Activated CD4-positive, alpha-beta T cell treated with anti-CD3 and anti-CD28 coated beads, Interleukin-2, amount 10 ng/mL, durations not matched to agents 7 days and 5 days (primary cell): ENCODE measurements at places on chromosomes 3 and 15. TPM values are rescaled to one million over a fixed set of nuclear protein-coding genes. Genes with fewer than 3 reads are reported as not detected.

DNA sequence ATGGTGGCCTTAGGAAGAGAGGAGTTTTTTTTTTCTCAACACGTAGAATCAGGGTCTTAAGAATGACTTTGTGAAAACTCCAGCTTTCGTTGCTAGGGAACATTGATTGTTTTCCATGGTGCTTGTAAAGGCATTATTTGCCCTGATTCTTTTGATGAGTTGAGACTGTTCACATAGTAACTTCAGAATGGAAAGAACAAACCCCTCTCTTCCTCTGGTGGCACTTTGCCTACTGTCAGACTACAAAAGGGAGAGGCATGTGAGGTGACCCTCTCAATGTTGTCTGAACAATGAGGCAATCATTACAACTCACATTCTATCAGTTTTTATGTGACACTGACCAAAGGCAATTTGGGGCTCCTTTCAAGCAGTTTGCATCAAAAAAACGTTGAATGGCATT, 477.8 kb downstream of the FGF12 start:
- H3K4me3 ChIP-seq, result no peak overlapping the region
- no peaks in the 10 kb centered on the region for H3K36me3 ChIP-seq
- no peak overlapping the region for H3K27ac ChIP-seq
- H3K4me1 ChIP-seq, result no peaks in the 10 kb centered on the region

FANCD2OS gene
- not detected for total RNA-seq

GRCh38 chr3:78349571-78349970, 1309.7 kb downstream of the ROBO2 start:
- no peaks in the 10 kb centered on the region for H3K36me3 ChIP-seq
- DNase-seq, result no peak
- H3K27me3 ChIP-seq, result no peaks in the 10 kb centered on the region

- H3K27me3 ChIP-seq, result no peaks in the 10 kb centered on the region
- H3K27ac ChIP-seq, result no peak overlapping the region
- peaks cover 20% of the 10 kb centered on the region for H3K4me1 ChIP-seq
- no peak for DNase-seq
These were observed 8.6 kb downstream of the CLN6 start for GRCh38 chr15:68220967-68221366.

- H3K27ac ChIP-seq, result peak overlapping the region; percentile 82
- peak overlapping the region; percentile 67 for H3K4me3 ChIP-seq
- peaks cover 54% of the 10 kb centered on the region for H3K27me3 ChIP-seq
- peak; percentile 42 for DNase-seq
- peaks cover 9% of the 10 kb centered on the region for H3K36me3 ChIP-seq
These were observed 993 bp upstream of the ISL2 start for GRCh38 chr15:76335307-76336253.

DNA sequence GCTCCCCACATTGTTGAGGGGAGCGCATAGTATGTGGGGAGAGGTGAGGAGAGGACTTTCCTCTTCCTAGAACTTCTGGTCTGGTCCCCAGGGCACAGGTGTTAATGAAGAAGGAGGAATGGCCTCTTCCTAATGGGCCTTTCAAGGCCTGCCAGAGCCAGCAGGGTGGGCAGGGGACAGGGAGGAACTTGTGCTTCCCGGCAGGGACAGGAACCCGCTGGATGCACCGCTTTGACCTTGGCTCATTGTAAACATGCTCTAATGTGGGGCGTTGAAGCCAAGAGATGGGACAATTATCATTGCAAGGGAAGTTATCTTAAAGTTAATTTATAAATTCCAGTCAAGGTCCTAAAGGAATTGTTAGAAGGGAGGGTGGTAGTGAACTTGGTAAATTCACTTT, 21.0 kb upstream of the CHRNB4 start:
- H3K4me1 ChIP-seq, result no peaks in the 10 kb centered on the region
- H3K4me3 ChIP-seq, result no peak overlapping the region
- no peaks in the 10 kb centered on the region for H3K36me3 ChIP-seq
- H3K27ac ChIP-seq, result no peak overlapping the region

DNA sequence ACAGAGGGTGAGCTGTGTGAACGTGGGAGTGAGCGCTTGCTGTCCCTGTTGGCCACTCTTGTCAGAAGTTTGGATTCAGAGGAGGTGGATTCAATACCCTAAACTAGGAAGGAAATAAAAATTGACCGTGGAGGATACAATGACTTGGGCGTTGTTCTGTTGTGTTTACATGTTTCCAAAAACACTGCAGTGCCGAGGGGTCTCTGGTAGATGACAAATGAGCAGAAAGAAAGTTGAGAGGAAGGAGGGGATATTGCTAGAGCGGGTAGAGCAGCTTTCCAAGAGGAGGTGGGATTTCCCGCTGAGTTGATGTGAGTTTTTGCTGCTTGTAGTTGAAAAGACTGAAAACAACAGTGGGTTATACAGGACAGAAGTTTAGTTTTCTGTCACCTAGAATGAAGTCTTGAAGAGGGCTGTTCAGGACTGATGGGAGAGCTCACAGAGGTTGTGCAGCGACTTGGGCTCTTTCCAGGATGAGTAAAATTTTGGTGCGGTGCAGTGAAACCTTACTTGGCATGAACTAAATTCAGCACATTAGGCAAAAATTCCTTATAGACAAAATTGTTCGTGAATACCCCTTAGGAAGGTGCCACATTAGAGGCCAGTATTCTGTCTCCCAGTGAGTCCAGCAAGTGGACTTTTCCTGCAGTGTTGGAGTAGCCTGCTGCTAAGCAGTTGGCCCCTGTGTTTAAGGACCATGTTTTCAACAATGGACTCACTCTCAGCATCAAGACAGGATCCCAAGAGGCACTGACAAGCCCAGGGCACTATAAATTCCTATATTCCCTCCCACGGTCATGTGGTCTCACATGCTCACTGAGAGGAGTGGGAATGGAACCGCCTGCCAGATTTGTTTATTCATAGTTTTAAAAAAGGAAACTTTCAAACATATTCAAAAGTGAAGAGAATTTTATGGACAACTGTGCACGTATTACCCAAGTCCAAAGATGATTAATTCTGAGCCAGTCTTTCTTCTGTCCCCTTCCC, 435.0 kb upstream of the C2CD4B start:
- H3K4me3 ChIP-seq, result no peak overlapping the region
- H3K4me1 ChIP-seq, result no peaks in the 10 kb centered on the region
- H3K36me3 ChIP-seq, result no peaks in the 10 kb centered on the region
- no peak for DNase-seq
- peaks cover 13% of the 10 kb centered on the region for H3K27me3 ChIP-seq
- no peak overlapping the region for H3K27ac ChIP-seq

LOXL1 gene
- 3.4 TPM for total RNA-seq

DNA sequence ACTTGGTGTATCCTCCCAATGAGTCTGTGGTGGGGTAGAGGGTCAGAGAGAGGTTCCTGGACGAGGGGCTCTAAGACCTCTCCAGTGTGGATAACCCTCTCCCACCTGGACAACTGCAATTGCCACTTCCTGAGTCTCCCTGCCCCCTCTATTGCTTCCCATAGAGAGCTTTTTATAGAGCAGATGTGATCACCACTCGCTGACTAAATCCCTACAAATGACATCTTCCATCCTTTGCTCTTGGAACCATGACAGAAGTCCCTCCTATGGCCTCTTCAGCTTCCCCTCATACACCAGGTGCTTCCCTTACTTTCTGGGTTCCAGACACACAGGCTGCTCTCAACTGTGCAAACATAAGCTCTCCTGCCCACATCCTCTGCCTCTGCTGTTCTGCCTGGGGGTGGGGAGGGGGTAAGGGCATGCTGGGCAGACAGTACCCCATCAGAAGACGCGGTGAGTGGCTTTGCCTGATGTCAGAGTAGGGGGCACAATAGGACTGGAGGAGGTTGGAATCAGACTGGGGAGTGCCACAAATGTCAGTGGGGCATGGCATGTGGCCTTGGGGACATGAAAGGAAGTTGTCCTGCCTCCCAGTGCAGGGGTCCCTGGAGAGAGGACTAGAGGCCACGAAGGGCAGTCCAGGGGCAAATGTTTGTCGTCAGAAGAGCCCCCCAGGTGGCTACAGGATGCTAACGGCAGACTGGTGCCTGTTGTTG, 15.2 kb downstream of the ITIH3 start:
- no peak overlapping the region for H3K4me3 ChIP-seq
- H3K4me1 ChIP-seq, result peaks cover 11% of the 10 kb centered on the region
- no peaks in the 10 kb centered on the region for H3K27me3 ChIP-seq
- DNase-seq, result no peak
- no peaks in the 10 kb centered on the region for H3K36me3 ChIP-seq

DNA sequence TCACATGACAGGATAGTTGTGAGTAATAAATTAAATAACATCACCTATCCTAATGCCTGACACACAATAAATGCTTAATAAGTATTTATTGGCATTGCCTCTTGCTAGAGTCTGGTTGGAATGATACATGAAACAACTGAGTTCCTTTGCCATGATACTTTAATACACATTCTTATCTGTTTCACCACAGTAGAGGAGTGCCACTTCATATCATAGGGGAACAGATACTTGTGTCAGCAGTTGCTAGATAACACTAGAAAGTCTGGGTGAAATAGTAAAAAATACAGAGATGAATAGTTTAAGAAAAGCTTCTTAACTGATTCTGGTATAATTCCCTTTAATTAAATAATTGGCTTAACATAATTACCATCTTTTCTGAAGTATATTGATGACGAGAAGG, 380.0 kb upstream of the GOLIM4 start:
- DNase-seq, result no peak
- H3K36me3 ChIP-seq, result no peaks in the 10 kb centered on the region
- H3K4me1 ChIP-seq, result no peaks in the 10 kb centered on the region

DNA sequence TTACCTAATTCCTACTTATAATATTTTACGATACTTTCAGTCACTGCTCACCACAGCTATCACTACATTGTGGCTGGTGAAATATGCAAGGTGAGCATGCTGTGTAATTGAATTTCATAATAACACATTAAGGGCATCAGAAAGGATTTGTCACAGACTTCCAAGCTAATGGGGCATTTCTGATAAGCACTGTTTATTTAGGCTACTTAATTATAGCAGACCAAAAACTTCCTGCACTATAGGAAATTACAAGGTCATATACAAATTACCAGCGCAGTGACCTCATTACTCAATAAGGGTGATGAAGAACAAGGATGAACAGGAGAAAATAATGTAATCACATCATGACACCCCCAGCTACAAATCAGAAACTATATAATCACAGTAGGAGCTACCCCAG, 88.6 kb upstream of the FAM3D start:
- H3K4me3 ChIP-seq, result no peak overlapping the region
- no peak overlapping the region for H3K27ac ChIP-seq
- no peaks in the 10 kb centered on the region for H3K36me3 ChIP-seq
- no peaks in the 10 kb centered on the region for H3K4me1 ChIP-seq
- peaks cover 14% of the 10 kb centered on the region for H3K27me3 ChIP-seq

GRCh38 chr3:117079997-117080396, 370.4 kb downstream of the TUSC7 start:
- H3K27me3 ChIP-seq, result no peaks in the 10 kb centered on the region
- no peak for DNase-seq
- no peak overlapping the region for H3K4me3 ChIP-seq
- no peaks in the 10 kb centered on the region for H3K4me1 ChIP-seq
- H3K36me3 ChIP-seq, result no peaks in the 10 kb centered on the region
- H3K27ac ChIP-seq, result no peak overlapping the region

DNA sequence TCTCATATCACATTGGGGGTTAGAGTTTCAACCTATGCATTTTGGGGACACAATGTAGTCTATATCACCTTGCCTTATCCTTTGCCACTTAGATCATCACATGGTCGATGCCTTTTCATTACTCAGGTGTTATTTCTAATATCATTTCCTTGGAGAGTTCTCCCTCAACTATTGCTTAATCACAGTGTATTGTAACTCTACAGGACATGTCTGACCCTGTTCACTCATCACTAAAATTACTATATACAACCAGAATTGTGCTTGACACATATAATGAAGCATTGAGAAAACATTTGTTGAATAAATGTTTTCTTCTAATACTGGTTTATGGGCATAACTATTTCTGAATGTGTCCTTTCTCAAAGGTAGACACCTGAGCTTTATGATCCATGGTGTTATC, 207.4 kb downstream of the EPHA6 start:
- H3K4me3 ChIP-seq, result no peak overlapping the region
- no peaks in the 10 kb centered on the region for H3K27me3 ChIP-seq
- no peaks in the 10 kb centered on the region for H3K36me3 ChIP-seq
- DNase-seq, result no peak
- no peaks in the 10 kb centered on the region for H3K4me1 ChIP-seq

DNA sequence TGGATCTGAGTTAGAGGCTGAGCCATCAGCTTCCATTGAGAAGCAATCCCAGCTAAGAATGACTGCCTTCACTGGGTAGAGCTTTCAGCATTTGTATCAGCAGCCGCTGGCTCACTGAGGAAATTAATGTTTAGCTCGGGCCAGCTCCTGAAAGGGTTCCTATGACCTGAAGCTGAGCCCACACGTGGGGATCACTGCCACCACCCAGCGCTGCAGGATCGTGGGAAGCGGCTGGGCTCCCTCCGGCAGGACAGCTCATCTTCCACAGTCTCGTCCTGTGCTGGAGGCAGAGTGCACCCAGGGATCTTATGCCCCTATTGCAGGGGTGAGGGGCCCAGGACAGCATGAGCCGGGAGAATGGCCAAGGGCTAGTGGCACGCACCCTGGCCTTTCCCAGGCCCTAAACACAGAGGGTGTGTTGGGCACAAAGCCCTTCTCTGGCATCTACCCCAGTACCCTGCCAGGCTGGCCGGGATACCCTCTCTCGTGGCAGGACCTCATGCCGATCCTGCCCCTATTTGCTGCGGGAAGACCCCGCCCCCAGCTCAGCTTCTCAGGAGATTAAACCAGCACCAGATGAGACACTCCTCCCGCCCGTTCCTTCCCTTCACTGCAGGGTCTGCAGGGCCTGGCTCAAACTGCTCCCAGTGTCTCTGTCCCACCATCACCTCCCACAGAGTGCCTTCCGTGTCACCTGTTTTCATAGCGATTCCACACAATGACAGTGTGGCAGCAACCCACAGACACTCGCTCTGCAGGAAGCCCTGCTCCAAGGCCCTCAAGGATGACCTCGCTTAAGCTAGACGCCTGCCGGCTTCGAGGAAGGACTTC, 28.5 kb downstream of the KLHL25 start:
- no peak for DNase-seq
- no peaks in the 10 kb centered on the region for H3K27me3 ChIP-seq
- no peak overlapping the region for H3K4me3 ChIP-seq
- H3K36me3 ChIP-seq, result no peaks in the 10 kb centered on the region
- H3K27ac ChIP-seq, result no peak overlapping the region

ESYT3 gene
- total RNA-seq, result 0.44 TPM

GRCh38 chr15:69303337-69304181, 4.8 kb downstream of the PAQR5 start:
- no peaks in the 10 kb centered on the region for H3K36me3 ChIP-seq
- H3K4me1 ChIP-seq, result no peaks in the 10 kb centered on the region
- DNase-seq, result no peak
- H3K27me3 ChIP-seq, result peaks cover 25% of the 10 kb centered on the region
- no peak overlapping the region for H3K4me3 ChIP-seq
- H3K27ac ChIP-seq, result no peak overlapping the region

GRCh38 chr15:64515196-64515595, 54.8 kb downstream of the ZNF609 start:
- peaks cover 50% of the 10 kb centered on the region for H3K4me1 ChIP-seq
- peaks cover 16% of the 10 kb centered on the region for H3K36me3 ChIP-seq
- H3K27ac ChIP-seq, result peak overlapping the region; percentile 92
- H3K4me3 ChIP-seq, result peak overlapping the region; percentile 68

CNTN6 gene
- total RNA-seq, result not detected

AGBL1 gene
- not detected for total RNA-seq

DUOX1 gene
- total RNA-seq, result not detected

SEMA3F gene
- total RNA-seq, result not detected

GREM1 gene
- not detected for total RNA-seq

C3orf22 gene
- not detected for total RNA-seq
